ENCODE measurements at places on chromosomes 3 and 15. TPM values are rescaled to one million over a fixed set of nuclear protein-coding genes. Genes with fewer than 3 reads are reported as not detected.

GRCh38 chr3:107128946-107129345 is 248.3 kb upstream of the CCDC54 start:
- DNase-seq: no peak

- no peak for DNase-seq
Measured at GRCh38 chr3:150540991-150541390, 5.3 kb downstream of the SERP1 start.

ATP10A gene
- 4.9 TPM for total RNA-seq

- DNase-seq: no peak
Measured at GRCh38 chr3:102025606-102026270, 176.4 kb downstream of the NFKBIZ start.

DNA sequence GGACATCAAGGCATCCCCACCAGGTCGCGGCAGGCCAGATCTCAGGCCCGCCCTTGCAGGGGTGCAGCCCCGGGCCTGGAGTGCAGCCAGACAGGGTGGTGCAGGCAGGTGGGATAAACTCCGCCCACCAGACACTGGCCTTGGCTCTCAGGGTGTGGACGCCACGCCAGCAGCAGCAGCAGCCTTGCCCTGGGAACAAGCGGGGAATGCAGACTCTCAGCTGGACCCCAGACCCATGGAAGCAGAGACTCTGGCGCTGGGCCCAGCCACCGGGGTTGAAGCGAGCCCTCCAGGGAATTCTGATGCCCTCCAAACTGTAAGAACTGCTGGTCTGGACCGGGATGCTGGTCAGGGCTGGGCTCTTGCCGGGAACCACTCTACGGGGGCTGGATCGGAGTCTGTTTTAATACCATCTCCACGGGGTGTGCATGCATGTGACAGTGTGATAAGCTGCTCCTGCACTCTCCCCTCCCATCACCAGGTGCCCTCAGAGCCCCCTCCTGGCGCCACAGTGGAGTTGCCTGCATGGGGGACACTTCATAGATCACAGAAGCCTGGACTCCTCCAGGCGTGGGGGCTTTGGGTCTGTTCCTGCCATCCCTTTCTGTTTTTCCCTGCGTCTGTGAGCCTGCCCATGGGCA is 142.7 kb downstream of the NSMCE3 start:
- no peak for DNase-seq

- peak; percentile 25 for DNase-seq
Measured at GRCh38 chr3:14216257-14217048, 37.8 kb downstream of the LSM3 start.

- no peak for DNase-seq
Measured at GRCh38 chr3:145899241-145899640, 261.7 kb downstream of the PLOD2 start.

DNA sequence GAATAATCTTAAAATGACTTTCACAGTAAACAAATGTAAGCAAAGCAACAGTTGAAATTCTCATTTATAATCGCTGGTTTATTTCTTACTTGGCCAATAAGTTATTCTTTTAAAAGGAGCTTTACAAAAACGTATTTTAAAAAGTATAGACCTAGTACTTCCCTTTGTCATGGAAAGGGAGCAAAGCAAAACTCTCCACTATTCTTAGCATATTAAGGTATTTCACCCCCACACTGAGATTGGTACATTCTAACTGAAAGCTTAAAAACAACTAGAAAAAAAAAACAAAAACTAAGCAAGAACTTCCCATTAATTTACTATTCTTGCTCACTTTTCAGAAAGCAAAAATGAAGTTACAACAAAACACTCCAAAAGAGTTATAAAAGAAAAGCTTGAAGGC is 1.5 kb downstream of the ATG3 start:
- no peak for DNase-seq

ARL14 gene
- total RNA-seq: not detected

DNA sequence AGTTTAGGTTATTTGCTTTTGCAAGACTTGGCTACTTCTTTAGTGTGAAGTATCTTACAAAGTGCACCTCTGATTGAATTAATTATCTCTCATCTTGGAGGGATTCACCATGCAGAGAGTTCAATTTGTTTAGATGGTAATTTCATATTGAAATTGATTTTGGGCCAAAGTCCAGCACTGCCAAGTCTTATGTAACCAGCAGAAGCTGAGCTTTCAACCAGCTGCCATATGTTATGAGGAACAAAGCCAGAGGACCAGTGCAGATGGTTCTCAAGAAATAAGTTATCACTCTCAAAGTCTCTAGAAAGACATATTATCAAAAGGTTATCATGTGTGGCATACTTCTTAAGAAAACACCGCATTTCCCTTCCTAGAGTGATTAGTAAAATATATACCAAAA is 29.0 kb downstream of the ABHD6 start:
- no peak for DNase-seq

DNA sequence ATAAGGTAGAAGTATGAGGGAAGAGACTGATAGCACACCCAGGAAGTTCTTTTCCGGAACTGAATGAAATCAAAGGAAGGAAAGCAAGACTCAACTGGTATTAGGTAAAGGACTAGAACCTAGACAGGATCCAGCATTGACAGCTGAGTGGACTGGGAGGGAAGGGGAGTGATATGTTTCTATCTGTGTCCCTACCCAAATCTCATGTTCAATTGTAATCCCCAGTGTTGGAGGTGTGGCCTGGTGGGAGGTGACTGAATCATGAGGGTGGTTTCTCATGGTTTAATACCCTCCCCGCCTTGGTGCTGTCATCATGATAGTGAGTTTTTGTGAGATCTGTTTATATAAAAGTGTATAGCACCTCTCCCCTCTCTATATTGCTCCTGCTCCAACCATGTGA is 415.9 kb upstream of the KCNMB2 start:
- DNase-seq: no peak

- no peak for DNase-seq
Measured at GRCh38 chr3:56753206-56753820, 48.4 kb downstream of the ARHGEF3 start.

CHCHD6 gene
- total RNA-seq: 32.9 TPM

- no peak for DNase-seq
Measured at GRCh38 chr15:70722266-70723121, 40.9 kb downstream of the UACA start.

WDR93 gene
- not detected for total RNA-seq

RPL39L gene
- 32.2 TPM for total RNA-seq

DNA sequence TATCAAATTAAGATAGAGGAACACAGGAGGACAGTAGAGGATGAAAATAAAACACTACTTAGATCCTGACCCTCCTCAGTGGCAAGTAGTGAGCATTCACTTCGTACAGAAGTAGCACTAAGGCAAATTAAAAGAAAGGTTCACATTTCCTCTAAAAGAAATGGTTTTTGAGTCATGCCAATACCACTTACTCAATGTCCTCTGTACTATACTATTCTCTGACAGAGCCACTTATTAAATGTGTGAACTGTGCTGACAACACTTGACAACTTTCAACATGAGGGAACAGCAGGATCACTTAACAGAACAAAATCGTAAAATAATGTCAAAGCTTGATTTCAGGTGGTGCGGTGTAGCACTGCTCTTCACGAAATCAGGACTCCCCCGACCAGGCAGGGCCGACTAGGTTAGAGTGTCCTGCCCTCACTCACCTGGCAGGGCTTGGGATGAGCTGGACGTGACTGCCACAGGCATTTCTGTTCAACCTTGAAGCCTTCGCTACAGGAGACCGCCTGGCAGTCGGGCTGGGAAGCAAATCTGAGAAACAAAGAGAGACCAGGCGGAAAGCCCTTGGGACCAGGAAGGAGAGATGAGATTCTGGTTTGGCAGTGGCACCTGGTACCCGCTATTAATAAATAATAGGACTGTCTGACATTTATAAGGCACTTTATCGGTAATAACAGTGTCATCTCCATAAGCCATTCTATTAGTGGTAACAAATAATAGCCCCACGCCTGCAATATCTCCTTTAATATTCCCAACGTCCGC is 611 bp upstream of the SLC27A2 start:
- no peak for DNase-seq

- DNase-seq: no peak
Measured at GRCh38 chr3:161940621-161940965, 444.0 kb downstream of the OTOL1 start.

- no peak for DNase-seq
Measured at GRCh38 chr15:99749386-99749785, 16.1 kb upstream of the LYSMD4 start.

GRCh38 chr3:38574411-38575278 is 74.8 kb downstream of the SCN5A start:
- DNase-seq: no peak
